ENCODE measurements at places on chromosomes 12 and 14. TPM values are rescaled to one million over a fixed set of nuclear protein-coding genes. Genes with fewer than 3 reads are reported as not detected.
A peak's percentile ranks its signal among the peaks of the same experiment; 100 is the strongest.

The KIF26A gene
- total RNA-seq: 2.7 TPM

- no peaks in the 10 kb centered on the region for H3K27me3 ChIP-seq
- H3K27ac ChIP-seq: no peak overlapping the region
- H3K4me3 ChIP-seq: no peak overlapping the region
- H3K36me3 ChIP-seq: no peaks in the 10 kb centered on the region
Observed at GRCh38 chr12:106541201-106541600, 41.6 kb upstream of the RFX4 start.

GRCh38 chr14:36522347-36522971 is 2.4 kb upstream of the NKX2-1 start:
- H3K27me3 ChIP-seq: peaks cover 100% of the 10 kb centered on the region
- no peaks in the 10 kb centered on the region for H3K36me3 ChIP-seq
- no peak overlapping the region for H3K4me3 ChIP-seq
- H3K27ac ChIP-seq: no peak overlapping the region
- H3K4me1 ChIP-seq: peaks cover 54% of the 10 kb centered on the region
- DNase-seq: no peak

DNA sequence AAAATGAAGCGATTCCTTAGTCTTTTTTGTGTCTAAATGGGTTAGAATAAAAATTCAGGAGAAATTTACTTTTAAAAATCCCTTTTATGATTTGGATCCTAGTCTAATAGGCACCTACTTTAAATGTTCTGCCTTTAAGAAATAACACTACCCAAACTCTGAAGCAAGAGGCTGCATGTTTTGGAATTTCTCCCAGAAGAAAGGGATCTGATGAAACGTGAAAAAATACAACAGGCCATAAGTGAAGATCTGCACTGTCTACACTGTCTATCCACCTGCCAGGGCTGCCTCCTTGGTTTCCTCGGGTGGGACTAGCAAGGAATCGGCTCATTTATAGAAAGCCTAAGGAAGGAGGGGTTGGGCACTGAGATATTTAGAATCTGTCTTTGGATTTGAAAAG is 22.1 kb downstream of the ACVR1B start:
- no peak for DNase-seq
- H3K27ac ChIP-seq: peak overlapping the region; percentile 37
- no peaks in the 10 kb centered on the region for H3K27me3 ChIP-seq
- no peak overlapping the region for H3K4me3 ChIP-seq
- H3K4me1 ChIP-seq: no peaks in the 10 kb centered on the region

The OTX2 gene
- not detected for total RNA-seq

DNA sequence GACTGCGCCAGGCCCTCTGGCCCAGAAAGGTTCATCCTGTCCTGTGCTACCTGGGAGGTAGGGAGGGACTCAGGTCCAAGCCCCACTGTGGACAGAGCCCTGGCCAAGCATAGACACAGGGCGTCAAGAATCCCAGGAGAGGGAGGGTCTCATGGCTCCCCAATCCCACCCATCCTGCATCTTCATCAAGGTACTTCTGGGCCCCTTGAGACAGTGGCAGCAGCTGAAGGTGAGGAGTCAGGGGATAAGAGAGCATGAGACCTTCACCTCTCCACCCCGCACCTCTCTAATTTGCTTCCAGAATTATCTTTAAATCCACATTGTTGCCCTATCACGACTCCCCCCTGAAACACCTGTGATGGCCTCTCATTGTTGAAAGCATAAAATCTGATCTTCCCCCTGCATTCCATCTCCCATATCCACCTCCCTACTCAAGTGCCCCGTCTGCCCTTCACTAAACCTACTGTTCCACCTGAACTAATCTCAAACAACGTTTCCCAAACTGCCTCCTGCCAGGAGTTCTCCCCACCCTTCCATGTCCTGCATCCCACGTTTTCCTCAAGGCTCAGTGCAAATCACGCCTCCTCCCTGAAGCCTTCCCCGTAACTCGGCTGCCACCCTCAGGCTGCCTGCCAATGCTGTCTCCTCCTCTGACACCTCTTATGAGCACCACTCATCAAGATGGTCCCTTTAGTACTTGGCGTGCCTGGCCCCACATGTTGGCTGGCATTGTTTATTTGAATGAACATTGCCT is 27.1 kb downstream of the KRT18 start:
- no peaks in the 10 kb centered on the region for H3K4me1 ChIP-seq
- H3K27me3 ChIP-seq: peaks cover 14% of the 10 kb centered on the region
- H3K36me3 ChIP-seq: no peaks in the 10 kb centered on the region
- no peak for DNase-seq
- no peak overlapping the region for H3K27ac ChIP-seq

- no peak overlapping the region for H3K4me3 ChIP-seq
- peaks cover 42% of the 10 kb centered on the region for H3K4me1 ChIP-seq
- H3K36me3 ChIP-seq: no peaks in the 10 kb centered on the region
- peaks cover 76% of the 10 kb centered on the region for H3K27me3 ChIP-seq
- DNase-seq: no peak
Observed at GRCh38 chr12:48982397-48983080, 4.4 kb downstream of the WNT1 start.

DNA sequence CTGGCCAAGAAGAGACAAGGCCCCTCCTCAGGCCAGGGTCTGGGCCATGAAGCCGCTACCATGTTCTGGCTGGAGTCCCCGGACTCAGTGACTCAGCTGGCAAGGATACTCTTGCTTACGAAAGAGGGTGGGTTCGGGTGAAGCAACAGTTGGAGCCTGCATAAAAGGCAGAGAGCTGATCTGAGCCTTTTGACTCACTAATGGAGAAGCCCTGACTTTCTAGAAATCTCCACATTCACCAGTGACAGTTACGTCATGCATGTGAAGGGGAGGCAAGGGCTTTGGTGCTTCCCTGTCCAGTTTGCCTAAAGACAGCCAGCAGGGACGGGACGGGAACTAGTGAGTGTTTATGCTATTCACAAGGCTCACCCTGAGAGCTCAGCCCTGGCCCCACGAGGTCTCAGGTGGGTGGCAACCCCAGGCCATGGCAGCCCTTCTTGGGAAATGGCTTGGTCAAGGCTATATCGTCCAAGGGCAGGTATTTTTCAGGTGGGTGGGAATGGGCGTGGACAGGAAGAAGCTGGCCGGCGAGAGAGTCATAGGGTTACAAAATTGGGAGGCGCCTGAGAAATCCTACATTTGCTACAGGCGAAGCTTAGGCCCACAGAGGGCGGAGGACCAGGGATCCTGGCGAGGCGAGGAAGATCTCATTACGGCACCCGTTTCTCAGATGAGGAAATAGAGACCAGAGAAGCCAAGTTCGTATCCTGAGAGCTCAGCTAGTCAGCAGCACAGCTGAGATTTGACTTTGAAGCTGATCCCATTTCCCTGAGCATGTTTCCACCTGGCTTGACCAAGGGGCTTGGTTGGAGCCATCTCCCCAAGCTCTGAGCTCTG is 314.6 kb downstream of the BCL11B start:
- H3K27me3 ChIP-seq: no peaks in the 10 kb centered on the region
- no peak overlapping the region for H3K27ac ChIP-seq
- no peaks in the 10 kb centered on the region for H3K4me1 ChIP-seq
- no peaks in the 10 kb centered on the region for H3K36me3 ChIP-seq

GRCh38 chr12:15562263-15562662 is 226.9 kb downstream of the EPS8 start:
- no peaks in the 10 kb centered on the region for H3K4me1 ChIP-seq
- H3K27me3 ChIP-seq: no peaks in the 10 kb centered on the region
- no peaks in the 10 kb centered on the region for H3K36me3 ChIP-seq
- peak overlapping the region; percentile 45 for H3K27ac ChIP-seq

- H3K4me3 ChIP-seq: no peak overlapping the region
- peaks cover 49% of the 10 kb centered on the region for H3K4me1 ChIP-seq
- no peak for DNase-seq
- no peaks in the 10 kb centered on the region for H3K27me3 ChIP-seq
- H3K36me3 ChIP-seq: no peaks in the 10 kb centered on the region
- peak overlapping the region; percentile 69 for H3K27ac ChIP-seq
Observed at GRCh38 chr12:76864791-76865400, 13.9 kb downstream of the CSRP2 start.

DNA sequence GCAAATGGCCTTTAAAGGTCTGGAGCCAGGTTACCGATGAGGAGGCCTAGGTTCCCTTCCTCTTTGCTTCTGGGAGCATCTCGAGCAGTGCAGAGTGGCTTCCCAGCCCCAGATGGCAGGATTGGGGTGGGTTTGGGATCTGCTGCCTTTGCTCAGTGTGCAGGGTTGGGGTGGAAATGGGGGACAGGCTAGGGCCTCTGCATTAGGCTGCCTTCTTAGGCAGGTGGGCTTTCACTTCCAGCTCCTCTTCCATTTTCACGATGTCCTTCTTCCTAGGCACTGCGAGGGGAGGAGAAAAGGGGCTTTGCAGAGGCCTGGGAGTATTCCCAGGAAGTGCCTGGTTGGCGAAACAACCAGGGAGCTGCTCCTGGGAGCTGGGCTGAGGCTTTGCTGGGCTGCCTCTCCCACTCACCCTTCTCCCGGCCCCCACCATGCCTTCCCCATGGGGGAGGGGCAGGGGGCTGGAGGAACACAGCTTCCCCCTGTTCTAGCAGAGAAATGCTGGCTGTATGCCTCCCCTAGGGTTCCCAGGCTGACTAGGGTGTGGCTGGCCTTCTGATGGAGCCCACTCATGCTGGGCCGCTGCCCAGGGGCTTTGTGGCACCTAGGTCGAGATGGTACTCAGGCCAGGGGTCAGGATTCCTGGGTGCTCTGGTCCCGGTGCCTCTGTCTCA is 2.4 kb downstream of the NR4A1 start:
- peak overlapping the region; percentile 95 for H3K27ac ChIP-seq
- DNase-seq: peak; percentile 85
- no peaks in the 10 kb centered on the region for H3K27me3 ChIP-seq
- H3K4me3 ChIP-seq: peak overlapping the region; percentile 69
- peaks cover 73% of the 10 kb centered on the region for H3K4me1 ChIP-seq

The LRRK2 gene
- 24.4 TPM for total RNA-seq

GRCh38 chr12:32997471-32997870 is 100.9 kb upstream of the PKP2 start:
- no peak overlapping the region for H3K27ac ChIP-seq
- H3K27me3 ChIP-seq: no peaks in the 10 kb centered on the region
- H3K4me1 ChIP-seq: no peaks in the 10 kb centered on the region
- H3K36me3 ChIP-seq: no peaks in the 10 kb centered on the region
- no peak overlapping the region for H3K4me3 ChIP-seq

The SIX4 gene
- total RNA-seq: 2.7 TPM

The MMAB gene
- total RNA-seq: 28.9 TPM

GRCh38 chr14:64865109-64865508 is 14.6 kb downstream of the SPTB start:
- H3K27me3 ChIP-seq: no peaks in the 10 kb centered on the region
- no peak overlapping the region for H3K4me3 ChIP-seq
- no peak for DNase-seq
- H3K4me1 ChIP-seq: no peaks in the 10 kb centered on the region

DNA sequence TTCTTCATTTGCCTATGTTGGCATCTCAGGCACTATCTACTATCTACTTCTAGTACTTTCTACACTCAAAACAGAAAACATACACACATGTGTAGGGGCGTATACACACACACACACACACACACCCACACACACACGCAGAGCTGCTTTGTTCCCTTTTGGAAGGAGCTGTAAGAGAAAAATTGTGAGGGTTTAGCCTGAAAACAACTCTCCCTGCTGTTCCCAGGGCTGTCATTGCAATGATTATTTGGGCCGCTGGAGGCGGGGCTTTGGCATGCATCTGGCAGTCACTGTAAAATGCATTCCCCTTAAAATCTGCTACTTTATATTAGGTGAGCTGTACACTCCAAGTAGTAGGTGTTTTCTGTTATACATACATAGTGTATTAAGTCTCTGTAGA is 29.1 kb upstream of the SLC38A2 start:
- no peak for DNase-seq
- no peak overlapping the region for H3K4me3 ChIP-seq
- H3K27ac ChIP-seq: no peak overlapping the region
- H3K4me1 ChIP-seq: peaks cover 44% of the 10 kb centered on the region
- H3K36me3 ChIP-seq: no peaks in the 10 kb centered on the region

DNA sequence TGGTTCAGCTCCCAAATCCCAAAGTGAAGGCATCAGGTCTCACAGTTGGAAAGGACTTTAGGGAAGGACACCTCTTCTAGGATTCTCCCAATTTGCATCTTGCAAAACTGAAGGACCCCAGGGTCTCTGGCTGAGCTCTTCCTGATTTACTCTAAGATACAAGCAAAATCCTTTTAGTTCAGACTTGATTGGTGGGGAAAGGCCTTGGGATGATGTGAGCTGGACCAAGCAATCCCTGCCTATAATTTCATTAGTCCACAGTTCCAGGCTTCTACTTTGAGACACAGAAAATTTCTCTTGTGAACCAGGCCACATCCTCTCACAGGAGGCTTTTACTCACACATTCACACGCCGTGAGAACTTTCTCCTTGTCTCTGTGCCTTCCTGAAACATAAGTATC is 23.6 kb upstream of the VWF start:
- no peak overlapping the region for H3K27ac ChIP-seq
- no peaks in the 10 kb centered on the region for H3K4me1 ChIP-seq
- no peak for DNase-seq
- H3K27me3 ChIP-seq: no peaks in the 10 kb centered on the region
- no peak overlapping the region for H3K4me3 ChIP-seq
- H3K36me3 ChIP-seq: no peaks in the 10 kb centered on the region

- no peaks in the 10 kb centered on the region for H3K36me3 ChIP-seq
- no peaks in the 10 kb centered on the region for H3K27me3 ChIP-seq
- H3K27ac ChIP-seq: no peak overlapping the region
- H3K4me3 ChIP-seq: no peak overlapping the region
Observed at GRCh38 chr12:42923156-42923555, 333.6 kb upstream of the PRICKLE1 start.

DNA sequence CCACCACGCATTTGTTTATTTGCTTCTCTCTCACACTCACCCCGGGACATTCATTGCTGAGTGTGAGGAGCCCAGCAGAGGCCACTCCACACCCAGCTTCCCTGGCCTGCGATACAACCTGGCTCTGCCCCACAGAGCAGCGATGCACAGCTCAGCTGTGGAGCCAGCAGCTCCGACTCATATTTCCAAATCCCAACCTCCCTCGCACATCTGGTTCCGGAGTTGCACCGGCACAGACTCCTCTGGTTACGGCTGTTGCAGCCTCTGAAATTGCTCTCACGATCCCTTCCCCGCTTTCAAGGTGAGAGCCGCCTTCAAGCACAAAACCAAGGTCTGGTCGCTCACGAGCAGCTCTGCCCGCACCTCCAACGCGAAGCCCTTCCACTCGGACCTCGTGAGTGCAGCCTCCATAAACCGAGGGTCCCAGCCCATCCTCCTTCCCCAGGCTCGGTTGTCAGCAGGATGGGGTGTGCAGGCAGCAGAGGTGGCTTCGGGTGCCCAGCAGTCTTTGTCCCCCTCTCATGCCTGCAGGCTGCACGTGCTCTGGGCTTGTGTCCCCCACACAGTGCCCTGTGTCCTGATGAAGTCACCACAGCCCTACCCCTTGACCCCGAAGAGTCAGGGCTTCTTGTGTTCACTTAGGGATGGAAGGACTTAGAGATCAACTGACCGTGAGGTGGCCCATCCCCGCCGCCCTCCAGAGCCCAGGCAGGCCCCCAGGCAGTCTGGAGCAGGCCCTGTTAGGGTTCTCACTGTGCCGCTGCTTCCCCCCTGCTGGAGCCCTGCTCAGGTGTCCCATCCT is 184.3 kb downstream of the ADGRD1 start:
- H3K4me1 ChIP-seq: peaks cover 4% of the 10 kb centered on the region
- peak; percentile 64 for DNase-seq
- no peak overlapping the region for H3K27ac ChIP-seq
- no peaks in the 10 kb centered on the region for H3K36me3 ChIP-seq
- no peaks in the 10 kb centered on the region for H3K27me3 ChIP-seq

- H3K27me3 ChIP-seq: no peaks in the 10 kb centered on the region
- no peak for DNase-seq
- peak overlapping the region; percentile 57 for H3K4me3 ChIP-seq
Observed at GRCh38 chr12:106358396-106359241, 1.1 kb downstream of the POLR3B start.

Measured in sigmoid colon (tissue), 7 donors.